Activated CD8-positive, alpha-beta memory T cell treated with anti-CD3 and anti-CD28 coated beads for 4 hours (primary cell): ENCODE measurements at places on chromosomes 11 and 22.

DNA sequence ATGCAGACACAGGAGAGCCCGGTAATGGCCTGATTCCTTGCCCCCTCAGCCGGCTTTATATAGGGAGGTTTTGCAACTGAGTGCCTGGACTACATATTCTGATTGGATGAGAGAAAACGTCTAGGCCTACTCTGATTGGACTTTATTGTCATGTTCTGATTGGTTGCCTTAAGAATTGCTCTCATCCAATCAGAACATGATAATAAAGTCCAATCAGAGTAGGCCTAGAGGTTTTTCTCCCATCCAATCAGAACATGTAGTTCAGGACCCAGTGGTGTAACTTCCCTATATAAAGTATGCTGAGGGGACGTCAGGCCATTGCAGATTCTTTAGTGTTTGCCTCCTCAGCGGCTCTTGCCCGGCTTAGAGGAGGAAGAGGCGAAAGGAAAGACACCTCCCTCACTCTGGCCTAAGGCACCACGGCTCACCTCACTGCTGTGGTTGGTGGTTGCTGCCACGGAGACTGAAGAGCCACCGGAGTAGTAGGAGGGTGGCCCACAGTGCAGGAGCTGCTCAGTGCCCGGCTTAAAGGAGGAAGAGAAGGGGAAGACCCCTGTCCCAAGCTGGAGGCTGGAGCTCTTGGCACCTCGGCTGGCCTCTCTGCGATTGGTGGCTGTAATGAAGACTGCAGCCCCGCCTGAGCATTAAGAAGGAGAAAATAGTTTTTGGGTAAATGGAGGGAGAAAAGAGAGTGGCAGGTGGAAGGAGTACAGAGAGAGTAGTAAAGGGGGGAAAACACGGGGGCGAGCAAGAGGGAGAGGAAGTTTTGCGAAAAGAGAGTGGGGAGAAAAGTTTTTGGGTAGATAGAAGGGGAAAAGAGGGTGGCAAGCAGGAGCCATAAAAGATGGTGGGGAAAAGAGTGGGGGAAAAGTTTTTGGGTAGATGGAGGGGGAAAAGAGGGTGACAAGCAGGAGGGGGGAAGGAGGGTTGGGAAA lies 116.7 kb upstream of the SERPIND1 start:
- no peak for DNase-seq

DNA sequence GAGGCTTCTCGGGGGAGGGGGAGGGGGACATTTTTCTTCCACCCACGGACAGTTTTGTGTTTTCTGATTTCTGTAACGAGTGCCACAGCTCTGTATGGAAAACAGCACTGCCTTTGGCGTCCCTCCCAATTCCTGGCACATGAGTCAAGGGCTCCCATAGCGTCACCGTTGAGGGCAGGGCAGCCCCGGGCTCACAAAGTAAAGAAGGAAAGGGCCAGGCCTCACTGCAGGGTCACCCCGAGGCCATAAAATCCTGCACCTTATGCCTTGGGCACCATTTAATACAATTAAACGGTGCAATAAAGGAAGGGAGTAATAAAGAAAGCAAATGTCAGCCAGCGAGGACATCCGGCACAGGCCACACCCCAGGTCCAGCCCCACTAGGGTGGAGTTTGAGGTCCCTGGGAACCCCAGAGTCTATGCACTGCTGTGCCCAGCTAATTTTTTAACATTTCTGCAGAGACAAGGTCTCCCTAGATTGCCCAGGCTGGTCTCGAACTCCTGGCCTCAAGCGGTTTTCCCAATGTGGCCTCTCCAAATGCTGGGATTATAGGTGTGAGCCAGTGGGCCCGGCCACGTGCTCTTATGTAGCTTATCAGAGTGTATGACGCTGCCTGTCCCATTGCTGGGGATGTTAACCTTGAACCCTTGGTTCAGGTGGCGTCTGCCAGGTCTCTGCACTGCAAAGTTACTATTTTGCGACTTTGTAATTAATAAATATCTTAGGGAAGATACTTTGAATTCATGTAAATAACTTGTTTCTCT lies 13.6 kb upstream of the MUC2 start:
- DNase-seq = no peak

GRCh38 chr11:90525962-90526361 lies 303.1 kb upstream of the CHORDC1 start:
- no peak for DNase-seq

- DNase-seq = no peak
Observed at GRCh38 chr22:27760474-27760873, 41.1 kb downstream of the MN1 start.

GRCh38 chr11:63958008-63958407 lies 16.4 kb upstream of the COX8A start:
- no peak for DNase-seq

GRCh38 chr22:18156878-18157713 lies 7.1 kb downstream of the USP18 start:
- DNase-seq = no peak

DNA sequence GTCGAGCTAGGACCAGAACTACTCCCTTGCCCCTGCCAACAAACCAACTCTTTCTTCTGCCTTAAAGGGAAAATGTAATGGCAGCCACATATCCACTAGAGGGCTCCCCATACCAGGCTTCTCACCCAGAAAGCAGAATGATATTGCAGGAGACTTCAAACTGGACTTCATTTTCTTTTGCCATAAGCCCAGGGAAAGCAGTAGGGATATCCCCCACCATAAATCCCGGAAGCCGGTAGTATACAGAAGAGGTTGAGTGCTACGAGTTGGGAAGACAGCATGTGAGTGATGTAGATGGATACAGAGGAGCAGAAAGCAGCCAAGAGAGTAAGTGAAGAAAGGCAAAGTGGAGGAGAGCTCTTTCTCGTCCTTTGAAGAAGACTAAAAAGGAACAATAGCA lies 12.1 kb downstream of the PLAAT5 start:
- peak; percentile 14 for DNase-seq

DNA sequence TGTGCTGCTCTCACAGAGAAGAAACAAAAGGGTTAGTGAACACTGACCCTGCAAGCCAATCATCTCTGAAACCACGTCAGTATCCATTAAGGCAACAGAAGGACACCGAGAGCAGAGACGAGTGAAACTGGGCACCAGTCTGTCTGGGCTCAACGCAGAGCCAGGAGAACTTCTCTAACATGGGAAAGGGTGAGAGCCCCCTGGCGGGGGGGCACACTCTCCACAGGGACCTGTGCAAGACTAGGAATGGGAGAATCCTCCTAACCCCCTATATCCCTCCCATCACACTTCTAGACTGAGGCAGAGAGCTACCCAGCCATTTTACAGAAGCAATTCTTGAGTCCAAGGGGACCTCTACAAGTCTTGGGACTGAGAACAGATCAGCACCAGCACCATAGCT lies 285.8 kb downstream of the SOX6 start:
- no peak for DNase-seq

DNA sequence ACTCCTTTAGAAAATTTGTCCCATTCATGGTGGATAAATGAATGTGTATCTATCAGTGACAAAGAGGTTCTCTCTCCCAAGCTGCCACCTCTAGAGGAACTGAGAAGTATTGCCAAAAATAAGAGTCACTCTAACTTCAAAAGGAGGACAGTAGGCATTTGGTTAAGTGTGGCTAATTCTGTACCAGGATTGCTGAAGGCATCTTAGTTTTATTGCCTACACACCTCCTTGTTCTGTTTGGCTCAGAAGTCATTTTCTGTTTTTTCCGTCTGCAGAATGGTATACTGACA lies 189.0 kb upstream of the MPPED2 start:
- no peak for DNase-seq
